ENCODE measurements at places on chromosomes 1 and 21.

DNA sequence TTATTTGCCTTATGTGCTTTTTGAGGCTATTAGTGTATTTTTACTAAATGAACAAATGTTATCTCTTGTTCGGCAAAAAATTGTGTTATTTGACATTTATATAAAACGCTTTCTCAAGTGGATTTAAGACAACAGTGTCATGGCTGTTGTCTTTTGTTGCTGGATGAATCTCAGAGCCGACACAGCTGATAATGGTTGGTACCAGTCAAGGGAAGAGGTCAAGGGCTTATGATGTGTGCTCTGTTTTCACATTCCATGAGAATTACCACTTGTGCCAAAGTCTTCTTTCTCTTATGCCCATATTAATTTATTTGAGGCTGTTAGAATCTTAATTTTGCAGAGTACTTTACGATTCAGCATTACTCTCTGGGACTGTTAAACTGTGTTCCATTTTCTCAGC is 17.9 kb upstream of the CD101 start:
- DNase-seq: no peak

- DNase-seq: no peak
Measured at GRCh38 chr1:219712506-219712905, 99.6 kb upstream of the ZC3H11B start.

DNA sequence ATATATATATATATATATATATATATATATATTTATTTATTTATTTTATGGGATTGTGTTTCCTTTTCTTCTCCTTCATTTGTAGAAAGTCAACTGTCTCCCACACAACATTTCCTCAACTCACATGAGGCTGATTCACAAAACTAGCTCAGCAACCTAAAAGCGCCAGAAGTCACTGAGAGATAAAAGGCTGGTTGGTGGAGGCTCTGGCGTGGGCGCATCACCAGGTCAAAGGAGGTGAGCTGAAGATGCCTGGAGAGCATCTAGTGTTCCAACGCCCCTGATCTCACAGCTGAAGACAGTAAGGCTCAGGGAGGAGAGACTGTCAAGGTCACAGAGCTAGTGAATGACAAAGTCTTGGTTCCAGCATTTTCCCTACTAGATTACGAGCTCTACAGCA is 78.0 kb downstream of the HLCS start:
- no peak for DNase-seq

- no peak for DNase-seq
Measured at GRCh38 chr1:110570901-110571300, 35.3 kb downstream of the KCNA2 start.

DNA sequence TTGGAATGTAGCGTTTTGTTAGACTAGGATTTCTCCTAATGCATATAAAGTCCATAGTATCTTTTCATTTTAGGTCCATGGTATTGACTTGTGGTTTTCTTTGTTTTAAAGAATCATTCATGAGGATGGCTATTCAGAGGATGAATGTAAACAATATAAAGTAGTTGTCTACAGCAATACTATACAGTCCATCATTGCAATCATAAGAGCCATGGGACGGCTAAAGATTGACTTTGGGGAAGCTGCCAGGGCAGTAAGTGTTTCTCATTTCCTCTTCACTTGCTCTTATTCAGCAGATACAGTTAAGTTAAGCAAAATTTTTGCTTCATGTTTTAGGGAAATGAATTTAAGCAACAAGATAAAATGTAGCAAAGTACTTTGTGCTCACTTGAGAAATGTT is 25.4 kb downstream of the GNAI3 start:
- no peak for DNase-seq

- no peak for DNase-seq
Measured at GRCh38 chr1:28860332-28861073, 48.5 kb downstream of the OPRD1 start.

GRCh38 chr1:147665521-147665920 is 4.8 kb downstream of the ACP6 start:
- no peak for DNase-seq

- peak; percentile 27 for DNase-seq
Measured at GRCh38 chr1:1665815-1666251, 7.0 kb upstream of the CDK11B start.

- DNase-seq: no peak
Measured at GRCh38 chr1:46675549-46676314, 4.1 kb downstream of the TEX38 start.

DNA sequence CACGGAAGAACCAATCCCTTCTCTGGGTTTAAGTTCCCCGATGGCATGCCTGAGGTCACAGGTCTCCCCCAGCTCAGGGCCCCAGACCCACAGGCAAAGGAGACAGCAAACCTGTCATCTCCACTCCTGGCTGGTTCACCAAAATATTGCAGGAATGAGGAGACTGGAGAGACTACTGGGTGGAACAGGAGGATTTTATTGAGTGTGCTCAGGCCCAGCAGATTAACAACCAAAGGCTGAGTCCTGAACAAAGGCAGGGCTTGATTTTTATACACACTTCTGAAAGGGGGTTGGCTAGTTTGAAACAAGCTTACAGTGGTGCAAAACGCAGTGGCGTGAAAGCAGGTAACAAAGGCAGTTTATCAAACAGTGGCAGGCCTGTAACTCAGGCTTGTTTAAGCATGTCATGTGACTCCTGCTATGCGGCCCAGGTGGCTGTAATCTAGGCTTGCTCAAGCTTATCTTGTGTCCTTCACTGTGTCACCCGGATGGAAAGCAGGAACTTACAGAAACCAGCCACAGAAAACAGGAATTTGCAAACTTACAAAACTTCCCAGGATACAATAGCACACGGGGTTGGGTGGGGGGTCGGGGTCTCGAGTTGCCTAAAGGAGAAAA is 27.4 kb upstream of the KCNJ15 start:
- DNase-seq: no peak

GRCh38 chr1:66147226-66147835 is 354.6 kb downstream of the PDE4B start:
- no peak for DNase-seq

DNA sequence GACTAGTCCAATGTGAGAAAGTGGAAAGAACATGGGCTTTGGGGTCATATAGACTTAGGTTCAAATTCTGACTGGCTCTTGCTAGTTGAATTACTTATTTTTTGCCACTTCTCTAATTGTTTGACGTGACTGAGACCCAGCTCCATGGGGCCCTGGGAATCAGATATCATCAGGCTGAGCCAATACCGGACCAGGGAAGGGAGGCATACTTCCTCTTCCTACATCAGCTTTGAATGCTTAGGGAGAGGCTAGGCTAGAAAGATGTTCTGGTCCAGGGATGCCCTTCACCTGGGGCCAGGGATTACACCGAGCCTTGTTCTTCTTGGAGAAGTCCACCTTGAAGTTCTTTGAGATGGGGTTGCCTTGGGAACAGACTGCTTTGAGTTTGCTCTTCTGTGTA is 3.7 kb upstream of the NR1I3 start:
- no peak for DNase-seq

DNA sequence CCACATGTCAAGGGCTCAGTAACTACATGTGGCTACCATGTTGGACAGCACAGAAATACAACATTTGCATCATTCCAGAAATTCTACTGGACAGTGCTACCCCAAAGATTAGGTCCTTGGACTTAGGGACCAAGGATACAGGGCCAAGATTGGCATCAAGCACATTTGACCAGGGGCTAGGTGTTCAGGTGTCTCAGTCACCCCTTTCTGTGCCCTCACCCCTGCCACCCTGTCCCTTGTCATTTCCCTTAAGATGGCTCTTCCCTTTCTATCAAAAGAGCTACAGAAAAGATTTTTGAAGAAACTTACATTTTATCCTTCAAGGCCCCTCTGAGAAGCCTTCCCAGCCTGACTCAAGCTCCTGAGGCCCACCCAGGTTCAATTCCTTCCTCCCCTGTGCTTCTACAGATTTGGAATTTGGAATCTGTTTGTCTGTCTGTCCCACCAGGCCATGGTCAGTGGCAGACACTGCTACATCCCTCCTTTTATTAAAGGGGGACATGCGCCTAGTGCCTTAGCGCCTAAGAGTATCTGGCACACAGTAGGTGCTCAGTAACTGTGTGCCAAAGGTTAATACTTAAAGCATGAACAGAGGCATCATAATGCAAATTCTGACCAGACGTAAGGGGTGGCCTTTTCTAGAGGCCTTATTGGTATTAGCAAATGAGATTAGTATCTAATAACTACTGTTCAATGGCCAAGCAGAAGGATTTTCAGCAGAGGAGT is 21.4 kb downstream of the CSF1 start:
- no peak for DNase-seq

DNA sequence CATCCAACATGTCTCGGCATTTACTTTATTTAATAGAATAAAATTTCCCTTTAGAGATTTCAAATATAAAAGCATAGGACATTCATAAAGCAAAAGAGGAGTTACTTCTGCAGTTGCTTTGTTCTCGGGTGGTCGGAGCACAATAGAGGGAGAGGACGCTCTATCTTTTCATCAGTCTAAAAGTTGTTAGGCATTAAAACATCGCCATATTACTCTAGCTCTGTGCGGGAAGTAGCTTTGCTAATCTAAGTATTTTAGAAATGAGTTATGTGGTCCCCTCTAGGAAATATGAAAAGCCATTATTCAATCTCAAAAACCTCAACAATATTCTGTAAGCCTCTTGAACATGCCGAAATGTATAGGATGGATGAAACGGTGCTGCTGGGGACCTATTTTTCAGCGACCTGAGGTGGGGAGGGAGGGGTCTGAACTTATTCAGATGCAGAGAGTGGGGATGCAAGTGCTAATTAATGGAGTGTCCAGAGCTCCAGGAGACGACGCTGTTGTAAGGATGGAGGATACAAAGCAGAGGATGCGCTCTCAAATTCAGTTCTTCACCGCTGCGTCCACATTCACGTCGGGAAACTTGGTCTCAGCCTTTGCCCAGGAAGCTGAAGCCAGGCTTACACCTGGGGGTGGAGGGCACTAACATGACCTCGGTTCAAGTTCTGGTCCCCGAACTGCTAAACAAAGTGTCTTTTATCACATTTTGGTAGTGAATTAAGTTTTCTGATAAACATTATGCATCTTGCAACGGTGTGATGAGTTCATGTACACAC is 6.3 kb downstream of the CDKN2C start:
- no peak for DNase-seq

DNA sequence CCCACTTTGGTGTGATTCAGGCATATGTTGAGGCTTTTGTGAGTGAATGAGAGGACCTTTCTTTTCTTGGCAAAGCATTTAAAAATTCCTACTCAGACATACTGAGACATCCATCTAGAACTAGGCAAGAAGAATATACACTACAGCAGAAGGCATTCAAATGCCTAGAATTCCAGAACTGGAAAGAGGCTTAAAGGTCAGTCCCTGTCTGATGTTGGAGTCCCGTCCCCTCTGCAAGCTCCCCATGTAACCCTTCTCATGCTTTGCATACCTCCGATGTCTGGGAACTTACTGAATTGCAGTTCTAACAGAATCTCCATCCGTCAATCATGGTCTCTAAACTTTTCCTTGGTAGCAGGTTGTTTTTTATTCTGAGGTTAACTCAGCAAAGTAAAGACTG is 152.9 kb downstream of the ATP6V1G3 start:
- DNase-seq: no peak

- no peak for DNase-seq
Measured at GRCh38 chr1:6054596-6054995, 8.9 kb downstream of the KCNAB2 start.

DNA sequence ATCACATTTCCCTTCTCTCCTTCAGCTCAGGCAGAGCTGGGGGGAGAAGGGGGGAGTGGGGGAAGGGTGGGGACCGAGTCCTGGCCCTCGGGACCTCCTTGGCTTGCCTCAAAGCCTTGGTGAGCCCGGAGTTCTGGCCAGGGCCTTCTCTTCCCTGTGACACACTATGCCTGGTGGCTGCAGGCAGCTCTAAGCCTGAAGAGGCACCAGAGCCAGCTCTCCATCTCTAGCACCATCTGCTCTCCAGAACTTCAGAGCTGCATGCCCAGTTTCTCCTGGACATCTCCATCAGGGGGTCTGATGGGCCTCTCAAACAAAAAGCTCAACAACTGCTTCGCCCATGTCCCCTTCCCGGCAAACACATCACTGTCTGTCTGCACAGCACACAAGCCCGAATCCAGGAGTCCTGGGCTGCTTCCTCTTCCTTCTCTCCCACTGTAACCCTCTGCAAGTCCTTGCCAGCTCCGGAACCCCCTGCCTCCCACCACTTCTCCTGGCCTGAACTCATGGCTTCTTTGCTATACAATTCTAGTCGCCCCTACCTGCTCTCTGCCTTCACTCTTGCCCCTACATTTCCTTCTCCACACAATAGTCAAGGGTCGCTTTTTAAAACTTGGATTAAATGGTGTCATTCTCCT is 26.5 kb downstream of the KIAA1614 start:
- no peak for DNase-seq

- no peak for DNase-seq
Measured at GRCh38 chr21:30211071-30211470, 4.8 kb downstream of the CLDN8 start.

- DNase-seq: no peak
Measured at GRCh38 chr1:100396651-100397050, 44.3 kb downstream of the CDC14A start.

GRCh38 chr1:181985936-181986906 is 75.3 kb downstream of the ZNF648 start:
- DNase-seq: no peak

DNA sequence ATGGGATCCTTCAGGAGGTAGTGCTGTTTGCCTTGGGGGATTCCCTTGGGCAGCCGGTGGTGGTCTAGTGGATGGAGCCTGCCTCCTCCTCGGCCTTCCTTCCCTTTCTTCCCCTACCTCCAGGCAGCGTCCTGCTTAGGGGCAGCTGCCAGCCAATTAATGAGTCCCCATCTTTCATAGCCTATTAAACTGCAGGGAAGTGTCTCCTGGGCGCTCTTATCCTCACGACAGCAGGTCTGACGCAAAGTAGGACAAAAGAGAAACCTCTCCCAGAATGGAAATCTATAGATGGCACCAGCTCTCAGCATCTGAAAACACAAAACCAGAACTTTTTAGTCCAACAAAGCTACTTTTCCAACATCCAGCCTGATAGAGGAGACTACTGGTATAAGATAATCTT is 69.3 kb downstream of the ELAVL4 start:
- no peak for DNase-seq

DNA sequence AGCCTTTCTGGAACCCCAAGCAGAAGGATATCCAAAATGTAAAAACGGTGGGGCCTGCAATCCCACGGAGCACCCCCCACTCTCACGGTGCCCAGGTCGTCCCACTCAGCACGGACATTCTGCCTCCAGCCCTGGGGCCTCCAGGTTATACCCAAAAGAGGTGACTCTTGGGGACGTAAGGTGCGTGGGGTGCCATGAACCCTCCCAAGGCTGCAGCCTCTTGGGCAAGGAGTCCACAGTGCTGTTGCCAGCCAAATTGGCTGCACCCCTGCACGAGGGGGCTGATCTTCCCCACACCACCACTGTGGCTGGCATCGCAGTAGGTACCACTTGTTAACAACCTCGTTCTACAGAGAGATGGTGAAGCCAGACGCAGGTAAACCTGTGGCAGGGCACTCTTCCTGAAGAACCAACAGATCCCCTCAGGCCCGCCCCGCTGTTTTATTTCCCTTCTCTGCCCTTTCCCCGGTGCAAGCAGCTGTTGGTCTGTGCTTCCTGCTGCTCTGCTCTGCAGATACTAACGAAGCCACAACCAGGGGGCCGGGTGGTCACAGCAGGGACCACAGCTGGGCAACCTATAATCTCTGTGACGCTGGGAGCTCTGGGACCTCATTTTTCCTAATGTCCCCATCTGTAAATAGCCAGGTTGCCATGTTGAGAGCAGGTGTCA is 8.7 kb downstream of the TFF3 start:
- no peak for DNase-seq
